ENCODE measurements at places on chromosomes 3 and 15.

DNA sequence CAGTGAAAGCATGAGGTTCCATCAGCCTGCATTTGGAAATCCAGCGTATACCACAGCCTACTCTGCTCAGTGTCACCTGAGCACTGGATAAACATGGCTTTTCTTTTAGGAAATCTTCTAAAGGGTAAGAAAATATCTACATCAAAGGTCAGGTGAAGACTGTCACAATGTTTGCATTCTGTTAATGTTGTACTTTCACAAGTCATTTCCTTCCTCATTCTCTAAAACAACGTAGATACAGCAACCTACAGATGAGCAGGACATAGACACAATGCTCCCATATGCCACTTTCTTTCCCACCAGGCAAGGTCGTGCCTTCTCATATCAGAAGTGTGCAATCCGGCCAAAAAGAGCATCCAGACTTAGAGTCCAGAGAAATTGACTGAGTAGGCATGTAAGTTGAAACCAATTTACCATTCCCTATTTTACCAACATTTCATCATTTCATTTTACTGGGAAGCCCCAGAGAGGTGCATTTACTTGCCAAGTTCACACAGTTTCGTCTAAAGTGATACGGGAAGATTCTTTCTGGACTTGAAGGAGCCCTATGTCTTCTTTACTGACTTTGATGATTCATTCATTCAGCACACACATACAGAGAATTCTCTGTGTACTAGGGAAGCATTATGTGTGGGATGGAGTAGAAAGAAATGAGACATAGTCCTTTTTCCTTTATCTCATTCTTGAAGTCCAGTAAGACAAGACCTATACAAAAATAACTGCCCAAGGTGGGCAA, 30.6 kb upstream of the LPP start:
- DNase-seq: no peak

GRCh38 chr15:28993051-28993719, 107.4 kb downstream of the APBA2 start:
- no peak for DNase-seq

DNA sequence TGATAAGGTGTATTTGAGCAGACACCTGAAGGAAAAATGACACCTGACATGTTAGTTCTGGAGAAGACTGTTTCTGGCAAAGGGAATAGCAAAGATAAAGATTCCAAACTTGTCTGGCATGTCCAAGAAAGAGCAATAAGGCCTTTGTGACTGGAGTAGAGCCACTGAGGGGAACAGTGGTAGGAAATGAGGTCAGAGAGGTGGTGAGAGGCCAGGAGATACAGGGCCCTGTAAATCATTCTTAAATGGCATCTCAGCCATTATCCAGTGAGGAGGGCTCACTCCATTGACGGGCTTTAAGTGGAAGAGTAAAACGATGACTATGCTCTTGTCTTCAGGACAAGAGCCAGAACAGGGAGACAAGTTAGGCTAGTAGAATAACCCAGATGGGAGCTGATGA, 4.5 kb downstream of the SLC49A4 start:
- no peak for DNase-seq

DNA sequence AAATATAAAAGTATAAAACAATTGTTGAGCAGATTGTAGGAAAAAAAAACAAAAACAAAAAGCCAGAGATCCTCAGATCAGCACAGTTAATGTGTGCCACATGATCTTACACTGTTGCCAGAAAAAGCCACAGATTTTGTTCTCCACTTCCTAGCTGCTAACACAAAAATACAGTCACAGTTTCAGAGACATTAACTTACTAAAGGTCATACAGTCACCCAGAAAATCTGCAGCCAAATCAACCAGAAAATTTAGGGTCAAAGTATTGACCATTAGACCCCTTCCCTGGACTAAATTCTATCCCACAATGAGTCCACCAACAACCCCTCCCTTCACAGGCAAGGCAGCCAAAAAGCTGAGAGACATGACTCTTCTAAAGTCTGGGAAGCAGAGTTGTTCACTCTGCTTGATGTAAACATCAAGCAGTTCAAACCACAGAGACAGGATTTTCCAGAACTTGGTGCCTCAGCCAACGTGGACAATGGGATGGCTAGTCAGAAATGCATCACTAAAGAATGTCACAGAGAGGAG, 59.1 kb downstream of the SST start:
- DNase-seq: no peak

- no peak for DNase-seq
Observed at GRCh38 chr3:62951037-62951613, 75.9 kb upstream of the CADPS start.

DNA sequence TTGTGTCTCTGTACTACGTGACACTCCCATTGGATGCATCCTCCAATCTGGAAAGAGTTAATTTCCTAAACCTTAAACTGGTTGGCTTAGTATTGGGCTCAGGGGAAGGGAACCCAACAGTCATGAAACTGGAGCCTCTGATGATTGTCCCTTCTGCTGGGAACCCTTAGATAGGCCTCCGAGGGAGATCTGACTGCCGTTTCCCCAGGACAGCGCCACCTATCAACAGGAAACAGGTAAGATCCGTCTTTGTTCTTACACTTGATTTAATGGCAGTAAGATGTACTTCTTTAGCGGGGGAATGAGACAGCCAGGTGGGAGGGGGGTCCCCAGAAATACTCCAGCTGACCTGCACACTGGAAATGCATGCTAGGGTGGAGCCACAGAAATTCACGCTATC, 1749.6 kb downstream of the SI start:
- DNase-seq: no peak

DNA sequence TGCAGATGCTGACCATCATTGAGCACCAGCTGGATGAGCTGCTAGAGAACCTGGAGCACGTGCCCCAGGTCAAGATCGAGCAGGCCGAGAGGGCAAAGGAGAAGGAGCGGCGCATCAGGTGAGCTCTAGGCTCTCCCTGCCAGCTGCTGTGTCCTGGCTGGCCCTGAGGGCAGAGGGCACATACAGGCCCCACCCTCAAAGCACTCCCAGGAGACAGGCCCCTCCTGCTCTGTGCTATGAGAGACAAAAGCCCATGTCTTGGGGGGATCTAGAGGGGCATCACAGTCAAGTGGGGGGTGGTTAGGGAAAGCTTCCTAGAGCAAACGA, 39.5 kb downstream of the CFAP100 start:
- DNase-seq: no peak

Measured in ureter (tissue), 1 donor.